ENCODE measurements at places on chromosomes 6 and 20.
A peak's percentile ranks its signal among the peaks of the same experiment; 100 is the strongest.

- no peak for DNase-seq
Observed at GRCh38 chr6:41425511-41425910, 90.1 kb downstream of the NCR2 start.

DNA sequence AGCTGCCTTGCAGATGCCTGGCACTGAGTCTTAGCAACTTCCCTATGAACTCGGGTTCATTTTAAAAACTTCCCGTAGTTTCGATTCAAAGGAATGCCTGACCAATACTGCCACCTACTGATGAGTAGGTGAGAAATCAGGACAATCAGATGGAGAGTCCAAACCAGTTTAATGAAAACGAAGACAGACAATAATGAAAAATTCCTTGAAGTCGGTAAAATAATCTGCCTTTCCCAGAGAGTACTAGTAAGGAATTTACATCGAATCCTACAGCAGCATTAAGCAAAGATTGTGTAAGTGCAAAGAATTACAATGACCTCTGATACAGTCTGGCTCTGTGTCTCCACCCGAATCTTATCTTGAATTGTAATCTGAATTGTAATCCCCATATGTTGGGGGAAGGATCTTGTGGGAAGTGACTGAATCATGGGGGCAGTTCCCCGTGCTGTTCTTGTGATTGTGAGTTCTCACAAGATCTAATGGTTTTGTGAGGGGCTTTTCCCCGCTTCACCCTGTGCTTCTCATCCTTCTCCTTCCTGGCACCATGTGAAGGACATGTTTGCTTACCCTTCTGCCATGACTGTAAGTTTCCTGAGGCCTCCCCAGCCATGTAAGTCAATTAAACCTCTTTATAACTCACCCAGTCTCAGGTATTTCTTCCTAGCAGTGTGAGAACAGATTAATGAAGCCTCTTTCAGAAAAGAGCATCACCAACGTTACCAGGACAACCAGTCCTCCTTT is 134.4 kb downstream of the ARHGAP18 start:
- peak; percentile 3 for DNase-seq

GRCh38 chr6:104606361-104606760 is 253.4 kb downstream of the HACE1 start:
- DNase-seq = peak; percentile 13

- peak; percentile 93 for DNase-seq
Observed at GRCh38 chr20:21607971-21608725, 94.3 kb upstream of the NKX2-2 start.

GRCh38 chr20:3229798-3230197 is 9.2 kb downstream of the SLC4A11 start:
- no peak for DNase-seq

GRCh38 chr6:11367638-11368199 is 135.3 kb upstream of the NEDD9 start:
- DNase-seq = no peak

- peak; percentile 86 for DNase-seq
Observed at GRCh38 chr6:6699741-6700367, 111.3 kb downstream of the LY86 start.

DNA sequence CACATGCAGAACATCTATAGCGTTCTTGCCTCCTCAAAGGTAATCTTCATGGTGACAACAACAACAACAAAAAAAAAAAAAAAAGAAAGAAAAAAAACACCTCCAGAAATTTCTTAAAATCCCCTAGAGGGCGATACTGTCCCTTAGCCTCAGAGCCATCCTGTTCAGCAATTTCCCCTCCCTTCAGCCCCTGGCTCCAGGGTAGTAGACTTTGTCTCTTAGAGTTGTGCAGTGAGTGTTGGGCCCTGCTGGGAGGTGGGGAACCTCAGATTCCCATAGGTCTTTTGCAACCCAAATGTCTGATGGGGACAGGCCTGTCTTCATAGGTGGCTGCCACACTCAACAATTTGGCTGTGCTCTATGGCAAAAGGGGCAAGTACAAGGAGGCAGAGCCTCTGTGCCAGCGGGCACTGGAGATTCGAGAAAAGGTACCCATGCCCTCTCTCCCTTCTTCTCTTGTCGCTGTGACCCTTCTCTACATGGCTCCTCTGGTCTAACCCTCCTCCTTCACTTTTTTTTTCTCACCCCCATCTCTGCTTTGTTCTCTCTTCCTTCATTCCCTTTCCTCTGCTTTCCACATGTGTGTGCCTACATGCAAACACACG is 6.0 kb upstream of the PTK7 start:
- DNase-seq = peak; percentile 32

DNA sequence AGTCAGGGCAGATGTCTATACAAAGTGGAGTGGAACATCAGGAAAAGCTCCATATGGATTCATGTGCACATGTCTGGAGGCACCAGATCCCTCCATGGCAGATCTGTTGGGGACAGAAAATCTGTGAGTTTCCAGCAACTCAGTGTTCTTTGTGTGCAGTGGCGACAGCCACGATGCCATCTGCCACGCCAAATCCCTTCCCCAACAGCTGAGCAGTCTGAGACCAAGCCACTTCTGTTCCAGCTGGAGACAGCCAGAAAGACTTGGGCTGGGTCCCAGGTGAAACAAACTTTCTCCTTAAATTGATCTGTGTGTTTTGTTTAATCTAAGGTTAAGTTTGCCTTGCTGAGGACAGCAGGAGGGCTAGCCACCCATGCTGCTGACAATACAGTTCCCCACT is 22.9 kb downstream of the FKBP1A start:
- DNase-seq = no peak

- DNase-seq = no peak
Observed at GRCh38 chr6:343960-344815, 47.4 kb upstream of the IRF4 start.
